ENCODE measurements at places on chromosomes 16 and 17.

DNA sequence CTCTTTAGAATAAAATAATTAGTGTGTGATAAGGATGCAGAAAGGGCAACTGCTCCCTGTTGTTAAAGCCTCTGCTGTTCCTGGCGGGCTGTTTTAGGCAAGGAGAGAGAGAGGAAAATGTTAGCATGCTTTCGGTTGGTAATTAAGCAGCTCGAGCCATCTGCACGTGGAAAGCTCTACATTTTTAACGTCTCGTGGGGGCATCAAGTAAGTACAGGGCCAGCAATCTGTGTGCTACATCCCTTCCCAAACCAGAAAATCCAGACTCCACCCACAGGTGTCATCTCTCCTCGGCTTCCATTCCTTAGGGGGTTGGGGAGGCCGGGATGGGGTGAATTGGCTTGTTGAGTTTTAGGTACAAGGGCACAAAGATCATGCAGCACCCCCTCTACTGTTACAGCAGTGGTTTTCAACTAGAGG, 62.4 kb upstream of the MARCHF10 start:
- peak; percentile 8 for DNase-seq

- peak; percentile 15 for DNase-seq
Observed at GRCh38 chr17:36864827-36865430, 72.3 kb upstream of the LHX1 start.

GRCh38 chr17:75517297-75517865, 1.1 kb downstream of the TSEN54 start:
- DNase-seq: no peak

DNA sequence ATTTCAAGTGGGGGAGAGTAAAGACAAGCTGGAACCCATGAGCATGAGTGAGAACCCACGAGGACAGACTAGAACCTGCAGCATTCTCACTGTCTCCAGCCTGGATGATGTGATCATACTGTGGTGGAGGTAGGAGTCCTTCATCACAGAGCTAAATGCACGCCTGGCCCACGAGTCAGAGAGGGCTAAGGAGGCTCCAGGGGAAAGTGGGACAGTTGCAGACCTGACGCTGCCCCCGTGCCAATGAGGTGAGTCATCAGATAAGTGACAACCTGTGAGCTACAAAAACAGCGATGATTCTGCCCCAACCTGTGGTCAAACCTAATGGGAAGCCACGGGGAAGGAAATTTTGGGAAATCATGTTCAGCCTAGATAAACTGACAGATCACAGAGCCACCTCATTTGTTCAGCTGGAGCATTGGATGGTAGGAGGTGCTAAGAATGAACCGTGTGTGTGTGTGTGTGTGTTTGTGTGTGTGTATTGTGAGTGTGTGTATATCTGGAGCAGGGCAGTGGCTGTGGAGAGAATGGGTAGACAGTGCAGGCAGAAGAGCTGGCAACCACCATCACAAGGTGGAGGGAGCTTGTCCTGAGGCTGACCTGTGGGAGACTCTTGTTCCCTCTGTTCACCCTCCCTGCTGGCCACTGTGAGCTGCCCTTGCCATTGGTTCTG, 131.8 kb downstream of the UTP18 start:
- DNase-seq: no peak

DNA sequence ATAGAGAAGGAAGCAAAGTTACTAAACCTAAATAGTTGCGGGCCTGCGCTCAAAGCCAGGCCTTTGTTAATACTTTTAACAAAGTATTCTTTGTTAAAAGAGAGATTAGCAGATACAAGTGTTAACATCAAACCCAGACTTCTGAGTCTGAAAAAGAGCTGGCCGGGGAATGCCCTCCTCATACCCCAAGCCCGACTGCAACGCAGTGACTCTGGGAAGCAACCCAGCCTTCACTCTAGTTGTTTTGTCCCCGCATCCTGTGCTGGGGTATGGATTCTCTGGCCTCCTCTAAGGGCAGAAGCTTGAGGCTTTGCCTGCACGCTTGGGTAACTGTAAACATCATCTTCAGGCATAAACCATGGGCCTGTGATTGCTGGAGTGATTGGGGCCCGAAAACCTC, 48.3 kb downstream of the ADCY7 start:
- no peak for DNase-seq

- no peak for DNase-seq
Observed at GRCh38 chr17:20179041-20179440, 169.9 kb downstream of the SPECC1 start.

DNA sequence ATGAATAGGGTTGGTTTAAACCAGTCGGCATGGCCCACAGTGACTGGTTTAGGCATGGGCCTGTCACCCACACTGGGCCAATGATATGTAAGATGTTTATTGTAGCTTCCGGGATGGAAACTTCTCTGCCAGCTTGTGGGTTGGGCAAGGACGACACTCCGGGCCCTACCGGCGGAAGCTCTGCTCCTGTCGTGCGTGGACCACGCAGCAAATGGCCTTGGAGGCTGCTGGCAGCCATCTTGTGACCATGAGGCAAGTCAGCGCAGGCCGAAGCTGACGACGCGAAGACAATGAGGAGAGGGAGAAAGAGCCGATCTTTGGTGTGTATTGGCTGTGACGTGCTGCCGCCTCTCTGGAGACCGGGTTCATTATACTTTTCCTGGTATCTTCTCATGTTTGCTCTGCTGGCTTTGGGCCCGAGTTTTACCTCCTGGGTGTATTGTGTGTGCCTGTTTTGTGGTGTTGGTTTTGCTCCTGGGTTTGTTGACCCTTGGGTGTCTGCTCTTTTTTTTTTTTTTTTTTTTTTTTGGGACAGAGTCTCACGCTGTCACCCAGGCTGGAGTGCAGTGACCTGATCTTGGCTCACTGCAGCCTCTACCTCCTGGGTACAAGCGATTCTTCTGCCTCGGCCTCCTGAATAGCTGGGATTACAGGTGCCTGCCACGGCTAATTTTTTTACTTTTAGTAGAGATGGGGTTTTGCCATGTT, 15.4 kb downstream of the SLC25A10 start:
- no peak for DNase-seq

- no peak for DNase-seq
Observed at GRCh38 chr16:86988920-86989696, 328.1 kb downstream of the C16orf95 start.

DNA sequence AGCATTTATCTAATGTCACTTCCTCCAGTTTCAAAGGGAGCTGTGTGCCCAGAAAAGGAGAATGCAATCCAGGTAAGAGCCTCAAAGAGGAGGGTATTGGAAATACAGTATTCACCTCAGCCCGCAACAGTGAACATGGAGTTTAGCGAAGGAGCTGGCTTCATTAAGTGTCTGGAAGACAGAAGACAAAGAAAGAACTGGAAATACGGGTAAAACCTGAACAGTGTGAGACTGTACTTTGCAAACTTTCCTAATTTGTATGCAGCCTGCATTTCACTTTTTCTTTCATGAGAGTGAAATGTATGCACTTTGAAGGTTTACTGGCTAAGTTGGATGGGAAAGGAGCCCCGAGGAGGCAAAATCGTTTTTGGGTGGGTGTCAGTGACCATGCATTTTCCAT, 478.4 kb downstream of the HS3ST3B1 start:
- no peak for DNase-seq

- no peak for DNase-seq
Observed at GRCh38 chr17:28020515-28020914, 22.0 kb upstream of the NLK start.

GRCh38 chr16:89729863-89730593, 8.7 kb downstream of the ZNF276 start:
- no peak for DNase-seq

GRCh38 chr16:87017371-87018012, 299.7 kb downstream of the C16orf95 start:
- peak; percentile 18 for DNase-seq

DNA sequence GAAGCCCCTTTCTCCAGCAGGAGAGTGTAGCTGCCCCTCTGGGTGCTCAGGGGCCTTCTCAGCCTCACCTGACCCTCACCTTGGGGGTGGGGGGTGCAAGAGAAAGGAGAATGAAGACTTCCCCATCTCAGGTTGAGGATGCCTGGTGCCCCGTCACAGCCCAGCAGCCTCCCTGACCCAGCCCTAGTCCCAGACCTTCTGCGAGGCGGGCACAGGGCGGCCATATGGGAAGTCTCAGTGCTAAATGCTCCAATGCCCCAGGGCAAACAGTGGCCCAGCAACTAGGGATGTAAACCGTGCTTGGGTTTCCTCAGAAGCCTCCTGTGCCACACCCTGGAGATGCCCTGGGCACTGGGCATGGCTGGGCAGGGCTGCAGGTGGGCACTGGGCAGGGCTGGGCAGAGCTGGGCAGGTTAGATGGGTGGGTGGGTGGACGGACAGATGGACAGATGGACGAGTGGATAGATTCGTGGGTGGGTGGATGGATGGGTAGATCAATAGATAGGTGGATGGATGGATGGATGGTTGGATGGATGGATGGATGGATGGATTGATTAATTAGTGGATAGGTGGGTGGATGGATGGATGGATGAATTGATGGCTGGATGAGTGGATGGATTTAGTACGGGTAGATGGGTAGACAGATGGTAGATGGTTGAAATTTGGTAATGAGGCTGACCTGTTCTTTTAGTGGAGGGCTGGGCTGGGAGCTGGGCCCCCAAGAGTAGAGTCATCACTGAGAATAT, 16.8 kb downstream of the TPSD1 start:
- no peak for DNase-seq

- no peak for DNase-seq
Observed at GRCh38 chr16:11972128-11972527, 4.4 kb upstream of the SNX29 start.
